ENCODE measurements at places on chromosomes 7 and 10.

DNA sequence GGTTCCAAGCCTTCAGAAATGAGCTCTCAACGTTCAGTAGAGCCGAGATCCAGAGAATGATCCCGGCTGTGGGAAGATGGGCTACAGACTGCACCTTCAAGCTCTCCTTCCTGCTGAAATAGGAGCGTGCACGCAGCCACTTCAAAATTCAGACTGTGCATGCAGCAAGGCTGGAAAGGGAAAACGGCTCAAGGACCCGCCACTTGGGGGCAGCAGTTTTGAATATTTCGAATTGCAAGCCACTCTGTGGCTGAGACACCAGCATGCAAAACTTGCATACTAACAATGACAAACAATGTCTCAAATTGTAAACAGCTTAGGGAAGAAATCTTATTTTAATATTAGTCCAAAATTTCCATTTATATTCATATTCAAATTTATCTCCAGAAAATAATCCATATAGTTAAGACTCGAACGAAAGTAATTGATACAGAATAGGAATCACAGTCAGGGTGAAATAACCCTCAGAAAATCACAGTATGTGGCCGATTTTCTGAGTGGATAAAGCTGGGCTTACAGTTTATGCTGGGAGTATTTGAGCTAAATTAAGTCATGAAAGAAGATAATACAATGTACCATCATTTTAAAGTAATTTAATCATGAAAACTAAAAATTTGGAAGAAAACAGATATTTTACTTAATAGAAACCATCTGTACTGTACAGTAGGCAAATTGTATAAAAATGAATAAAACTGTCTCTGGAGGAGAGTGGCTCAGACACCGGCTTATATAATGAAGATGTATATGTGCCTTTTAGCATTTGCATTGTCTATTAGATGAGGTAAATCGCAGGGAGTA is 137.9 kb upstream of the MKI67 start:
- DNase-seq: no peak

- no peak for DNase-seq
Observed at GRCh38 chr7:7434329-7434728, 101.3 kb downstream of the COL28A1 start.

- DNase-seq: no peak
Observed at GRCh38 chr7:48188776-48189520, 17.7 kb downstream of the ABCA13 start.

DNA sequence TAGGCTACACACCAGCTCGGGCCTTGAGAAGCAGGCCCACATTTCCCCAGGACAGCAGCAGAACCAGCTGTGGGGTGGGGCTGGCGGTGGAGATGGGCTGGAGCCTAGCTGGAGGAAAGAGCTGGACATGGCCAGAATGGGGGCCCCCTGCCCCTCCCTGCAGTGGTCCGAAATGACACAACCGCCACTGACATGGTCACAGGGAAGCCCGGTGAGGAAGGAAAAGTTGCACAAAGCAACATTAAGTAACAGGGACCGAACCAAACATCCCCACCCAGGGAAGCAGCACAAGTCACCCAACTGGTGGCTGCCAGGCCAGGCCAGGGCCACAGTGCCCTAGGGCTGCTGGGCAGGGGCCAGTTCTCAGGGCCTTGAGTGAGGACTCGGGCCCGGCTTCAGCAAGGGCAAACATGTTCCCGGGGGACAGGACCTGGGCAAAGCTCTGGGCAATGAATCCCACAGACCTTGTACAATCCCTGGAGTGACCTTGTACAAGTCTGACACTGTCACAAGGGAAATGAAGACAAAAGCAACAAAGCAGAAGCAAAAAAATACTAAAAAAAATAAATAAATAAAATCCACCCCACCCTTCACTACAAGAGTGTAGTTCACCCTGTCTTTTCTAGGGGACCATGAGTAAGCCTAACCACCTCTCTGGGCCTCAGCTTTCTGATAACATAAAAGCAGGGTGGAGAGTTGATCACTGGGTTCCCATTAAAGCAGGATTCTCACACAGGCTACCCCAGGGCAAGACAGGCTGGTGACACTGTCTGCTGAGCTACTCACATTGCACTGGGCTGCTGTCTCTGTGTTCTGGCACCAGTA is 33.0 kb downstream of the PSAP start:
- no peak for DNase-seq

- DNase-seq: no peak
Observed at GRCh38 chr7:155202106-155202871, 95.4 kb upstream of the INSIG1 start.

DNA sequence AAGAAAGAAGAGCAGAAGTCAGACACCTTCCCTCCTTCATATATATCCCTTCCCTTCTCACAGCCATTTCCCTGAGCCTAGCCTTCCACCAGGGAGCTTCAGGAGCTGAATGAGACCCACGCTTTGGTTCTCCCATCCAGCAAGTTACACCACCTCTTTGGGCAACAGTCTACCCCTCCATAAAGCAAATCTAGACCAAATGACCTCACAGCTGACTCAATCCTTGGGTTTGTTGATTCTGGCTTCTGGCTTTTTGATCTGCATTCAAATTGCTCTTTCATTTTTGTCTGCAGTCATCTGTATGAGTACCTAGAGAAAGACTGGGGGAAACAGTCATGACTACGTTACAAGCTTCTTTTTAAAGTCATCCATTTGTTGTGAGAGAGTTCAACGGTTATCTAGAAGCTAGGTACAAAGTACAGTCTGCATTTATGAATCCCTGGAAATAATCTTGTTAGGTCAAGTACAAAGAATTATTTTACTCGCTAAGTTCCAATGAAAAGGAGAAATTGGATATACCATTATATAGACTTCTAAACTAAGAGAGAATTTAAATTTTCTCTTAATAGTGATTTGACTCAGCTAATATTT is 86.3 kb downstream of the RAB11FIP2 start:
- no peak for DNase-seq

- DNase-seq: no peak
Observed at GRCh38 chr10:47182934-47183703, 116.9 kb upstream of the GDF10 start.

- no peak for DNase-seq
Observed at GRCh38 chr7:156160811-156161210, 348.5 kb upstream of the SHH start.

DNA sequence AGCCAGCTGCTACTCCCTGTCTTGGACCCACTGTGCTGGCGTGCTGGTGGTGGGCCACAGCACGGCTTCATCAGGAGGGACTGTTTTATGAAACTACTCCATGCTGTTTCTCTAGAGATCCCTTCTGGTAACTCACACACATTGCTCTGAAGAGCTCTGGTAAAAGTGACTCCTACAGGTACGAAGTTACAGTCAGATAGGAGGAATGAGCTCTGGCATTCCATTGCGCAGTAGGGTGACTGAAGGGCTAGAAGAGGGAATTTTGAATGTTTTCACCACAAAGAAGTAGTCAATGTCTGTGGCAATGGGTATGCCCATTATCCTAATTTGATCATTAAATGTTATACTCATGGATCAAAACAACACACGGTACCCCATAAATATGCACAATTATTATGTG is 609 bp downstream of the MAT1A start:
- DNase-seq: no peak

- no peak for DNase-seq
Observed at GRCh38 chr10:17497446-17498030, 43.1 kb upstream of the ST8SIA6 start.

DNA sequence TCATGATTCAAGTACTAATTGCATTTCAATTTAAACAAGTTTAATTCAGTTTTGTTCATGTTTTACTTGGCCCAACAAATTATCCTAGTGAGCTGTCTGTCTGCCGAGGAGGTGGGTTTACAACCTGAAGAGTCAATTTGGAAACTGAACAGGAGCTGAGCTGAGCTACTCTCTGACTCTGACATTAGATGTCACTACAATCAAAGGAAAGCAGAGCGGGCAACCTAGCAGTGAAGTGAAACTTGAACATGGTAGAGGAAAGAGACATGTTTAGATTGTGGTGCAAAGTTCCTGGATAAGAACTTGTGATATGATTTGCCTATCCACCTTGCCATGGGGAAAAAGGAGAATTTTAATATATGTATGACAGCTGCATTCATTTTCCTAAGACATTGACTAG is 9.6 kb upstream of the AGR3 start:
- DNase-seq: no peak

GRCh38 chr10:129415215-129416140 is 51.6 kb upstream of the MGMT start:
- no peak for DNase-seq

- DNase-seq: no peak
Observed at GRCh38 chr7:49376817-49377375, 396.5 kb upstream of the VWC2 start.

DNA sequence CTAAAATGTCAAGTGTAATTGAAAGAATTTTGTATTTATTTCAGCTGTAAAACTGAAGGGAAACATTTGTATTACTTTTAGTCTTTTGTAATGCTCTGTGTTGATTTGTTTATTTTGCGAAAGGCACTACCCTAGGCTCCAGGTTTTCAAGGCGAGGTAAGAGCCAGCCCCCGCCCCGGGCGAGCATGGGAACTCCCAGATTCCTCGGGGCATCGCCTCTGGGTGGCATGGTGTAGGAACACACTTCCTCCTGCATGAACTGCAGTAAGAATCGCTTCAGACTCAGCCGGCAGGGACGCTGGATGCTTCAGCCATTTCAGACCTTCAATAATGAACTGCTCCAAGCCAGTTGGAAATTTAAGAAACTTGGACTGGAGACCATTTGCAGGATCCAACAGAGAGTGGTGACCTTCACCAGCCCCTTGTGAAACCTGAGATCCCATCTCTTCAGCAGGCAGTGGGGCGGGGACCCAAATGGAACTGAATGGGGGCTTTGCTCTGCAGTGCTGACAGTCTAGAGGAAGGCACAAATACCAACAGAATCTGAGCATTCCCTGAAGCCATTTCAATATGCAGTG is 544.3 kb upstream of the MGMT start:
- no peak for DNase-seq

DNA sequence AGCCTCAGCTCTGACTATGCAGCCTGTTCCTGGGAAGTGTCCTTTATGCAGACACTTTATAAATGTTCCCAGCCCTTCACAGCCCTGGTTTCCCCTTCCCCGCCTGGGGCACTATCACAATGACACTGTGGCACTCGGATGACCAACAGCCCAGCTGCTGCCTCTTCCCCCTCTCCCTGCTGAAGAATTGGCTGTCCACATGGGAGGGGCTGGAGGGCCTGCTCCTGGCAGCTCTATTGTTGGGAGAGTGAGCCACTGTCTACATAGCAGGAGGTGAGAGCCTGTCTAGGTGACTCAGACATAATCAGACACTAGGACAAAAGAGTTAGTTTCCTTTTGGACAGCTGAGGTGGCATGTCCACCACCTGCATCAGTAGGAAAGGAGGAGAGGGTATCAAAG is 437.5 kb downstream of the PLXNA4 start:
- DNase-seq: no peak

DNA sequence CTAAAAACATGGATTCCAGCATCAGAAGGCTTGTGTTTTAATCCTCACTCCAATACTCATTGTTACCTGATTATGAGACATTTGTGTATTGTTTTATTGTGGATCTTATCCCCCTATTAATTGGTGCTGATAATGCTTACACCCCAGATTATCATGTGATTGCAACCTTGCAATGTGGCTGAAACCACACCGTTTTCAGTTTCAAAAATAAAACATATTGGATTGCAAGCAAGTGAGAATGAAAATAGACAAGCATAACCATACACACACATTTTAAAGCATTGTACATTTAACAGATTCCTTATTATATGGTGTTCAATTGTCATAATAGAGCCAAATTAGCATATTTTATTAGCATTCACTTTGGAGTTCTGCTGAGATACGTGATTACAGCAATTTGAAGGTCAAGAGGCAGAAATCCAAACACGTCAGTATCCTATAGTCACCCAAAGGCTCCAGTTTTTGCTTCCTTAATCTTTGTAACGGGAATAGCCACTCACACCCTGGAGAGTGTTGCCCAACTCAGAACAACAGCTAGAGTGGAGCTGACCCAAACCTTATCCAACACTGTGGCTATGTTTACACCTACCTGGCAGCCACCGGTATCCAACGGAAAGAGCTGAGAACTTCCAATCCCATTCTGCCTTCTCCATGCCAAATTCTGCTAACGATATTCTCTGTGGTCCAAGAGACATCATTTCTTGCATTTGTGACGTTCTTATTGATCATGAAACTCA is 317.1 kb upstream of the KLF6 start:
- no peak for DNase-seq

DNA sequence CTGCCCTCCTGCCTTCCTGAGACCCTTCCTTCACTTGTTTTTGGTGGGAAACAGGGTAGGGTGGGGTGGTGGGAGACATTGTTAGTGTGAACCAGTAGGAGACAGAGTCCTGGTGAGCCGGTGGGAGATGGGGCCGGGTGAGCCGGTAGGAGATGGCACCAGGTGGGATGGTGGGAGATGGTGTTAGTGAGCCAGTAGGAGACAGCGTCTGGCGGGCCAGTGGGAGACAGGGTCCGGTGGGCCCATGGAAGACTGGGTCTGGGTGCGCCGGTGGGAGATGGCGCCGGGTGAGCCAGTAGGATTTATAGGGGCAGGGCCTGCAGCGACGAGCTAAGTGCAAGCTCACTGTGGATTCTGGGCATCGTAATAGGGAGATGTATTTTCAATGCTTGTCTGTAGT is 116.8 kb downstream of the TRRAP start:
- no peak for DNase-seq

DNA sequence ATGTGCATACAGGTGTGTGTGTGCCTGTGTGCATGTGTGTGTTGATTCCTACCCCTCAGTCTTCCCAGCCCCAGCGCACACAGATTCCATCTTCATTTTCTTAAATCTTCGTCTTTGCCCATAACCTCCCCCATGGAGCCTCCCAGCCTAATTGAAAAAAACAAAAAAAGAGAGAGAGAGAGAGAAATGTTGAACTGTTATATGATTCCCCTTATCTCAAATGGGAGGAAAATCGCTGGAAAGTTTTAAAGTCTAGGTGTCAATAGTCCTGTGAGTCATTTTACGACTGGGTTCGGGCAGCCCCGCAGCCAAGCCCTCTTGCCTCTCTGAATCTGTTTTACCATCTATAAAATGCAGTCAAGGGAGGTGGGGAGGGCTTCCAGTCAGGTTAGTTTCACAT is 60.9 kb downstream of the SPOCK2 start:
- DNase-seq: no peak

DNA sequence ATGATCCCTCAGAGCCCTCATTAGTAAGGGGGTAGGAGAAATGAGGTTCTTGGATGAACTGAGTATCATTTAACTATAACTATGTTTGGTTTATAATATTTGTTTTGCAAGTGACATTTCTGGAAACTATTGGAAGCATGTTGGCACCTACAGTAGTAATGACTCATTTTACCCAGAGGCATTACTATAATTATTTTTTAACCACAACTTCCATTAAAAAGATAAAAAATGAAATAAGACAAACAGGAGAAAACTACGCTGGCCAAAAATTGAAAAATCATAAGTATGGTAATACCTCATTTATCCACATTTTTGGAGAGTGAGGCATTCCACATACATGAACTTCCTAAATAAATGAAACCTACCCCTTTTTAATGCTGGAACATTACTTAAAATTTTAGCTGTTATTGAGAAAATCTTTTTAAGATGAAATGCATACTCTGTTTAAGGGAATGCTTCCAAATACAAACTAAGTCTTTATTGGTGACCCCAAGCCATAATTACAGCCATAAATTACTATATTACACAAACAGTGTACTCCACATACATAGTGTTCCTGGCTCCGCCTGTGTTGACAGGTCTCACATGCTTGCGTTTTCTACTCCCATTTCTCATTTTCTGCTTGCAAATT is 84.6 kb upstream of the CAPZA2 start:
- DNase-seq: no peak
